ENCODE measurements at places on chromosomes 3 and 15. TPM values are rescaled to one million over a fixed set of nuclear protein-coding genes. Genes with fewer than 3 reads are reported as not detected.

DNA sequence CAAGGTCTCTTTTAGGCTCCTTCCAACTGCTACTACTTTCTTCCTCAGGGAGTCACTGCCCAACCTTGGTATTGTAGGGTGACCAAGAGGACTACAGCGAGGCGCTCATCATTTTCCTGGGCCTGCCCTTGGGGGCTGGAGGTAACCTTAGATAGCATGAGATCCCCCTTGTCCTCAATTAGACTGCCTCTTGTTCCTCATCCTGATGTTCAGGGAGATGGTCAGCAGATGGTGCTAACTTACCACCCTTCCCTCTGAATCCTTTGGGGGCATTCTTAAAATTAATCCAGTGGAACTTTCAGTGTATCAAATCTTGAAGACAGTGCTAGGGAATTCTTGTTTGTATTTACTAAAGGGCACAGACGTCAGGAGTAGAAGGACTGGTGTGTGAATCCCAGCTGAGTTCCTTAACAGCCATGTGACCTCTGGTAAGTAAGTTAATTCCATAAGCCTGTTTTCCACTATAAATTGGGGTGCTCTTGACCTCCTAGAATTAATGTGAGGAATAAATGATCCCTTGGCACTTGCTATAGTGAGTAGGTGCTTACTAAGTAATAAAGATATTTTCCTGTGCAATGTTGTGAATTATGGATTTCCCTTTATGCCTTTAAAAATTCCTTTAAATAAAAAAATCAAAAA, 4.1 kb upstream of the CLPX start:
- H3K4me1 ChIP-seq = peaks cover 3% of the 10 kb centered on the region
- H3K27me3 ChIP-seq = no peaks in the 10 kb centered on the region
- peak; percentile 54 for DNase-seq
- H3K36me3 ChIP-seq = no peaks in the 10 kb centered on the region
- H3K27ac ChIP-seq = no peak overlapping the region

DNA sequence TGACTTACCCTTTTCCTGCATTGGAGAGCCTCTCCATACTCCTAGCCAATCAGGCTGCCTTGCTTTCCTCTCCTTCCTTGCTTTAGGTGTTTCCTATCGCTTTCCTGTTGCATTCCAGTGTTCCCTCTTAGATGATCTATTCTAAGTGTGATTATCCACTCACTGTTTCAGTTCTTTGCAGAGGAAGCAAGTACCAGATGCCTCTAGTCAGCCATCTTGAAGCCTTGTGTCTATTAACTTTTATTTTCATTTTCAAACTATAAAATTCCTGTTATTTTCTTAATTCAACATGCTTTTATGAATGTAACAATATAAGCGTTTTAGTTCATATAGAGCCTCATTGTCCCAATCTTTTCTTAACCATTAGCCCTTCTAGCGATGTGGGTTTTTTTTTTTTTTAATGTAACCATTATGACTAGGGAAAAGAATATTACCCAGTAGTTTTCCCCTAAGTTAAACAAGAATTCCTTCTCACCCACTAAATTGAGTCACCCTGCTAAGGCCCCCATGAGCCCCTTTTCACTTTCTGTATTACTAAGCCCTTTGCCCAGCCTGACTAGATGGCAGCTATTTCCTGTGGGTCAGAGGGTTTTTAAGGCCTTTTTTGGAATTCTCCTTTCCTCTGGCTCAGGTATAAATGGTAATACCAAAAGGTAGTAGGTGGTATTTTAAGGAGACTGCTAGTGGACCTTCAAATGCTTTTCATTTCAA, 229.4 kb upstream of the CTNNB1 start:
- no peaks in the 10 kb centered on the region for H3K27me3 ChIP-seq
- no peaks in the 10 kb centered on the region for H3K36me3 ChIP-seq
- DNase-seq = peak; percentile 15
- H3K4me3 ChIP-seq = no peak overlapping the region

GRCh38 chr15:25955628-25956027, 92.5 kb upstream of the ATP10A start:
- H3K4me1 ChIP-seq = no peaks in the 10 kb centered on the region
- DNase-seq = no peak
- no peak overlapping the region for H3K27ac ChIP-seq
- no peaks in the 10 kb centered on the region for H3K36me3 ChIP-seq

- no peak overlapping the region for H3K27ac ChIP-seq
- DNase-seq = peak; percentile 54
- H3K4me3 ChIP-seq = no peak overlapping the region
- H3K36me3 ChIP-seq = no peaks in the 10 kb centered on the region
Measured at GRCh38 chr15:40499931-40500330, 29.1 kb downstream of the CHST14 start.

DNA sequence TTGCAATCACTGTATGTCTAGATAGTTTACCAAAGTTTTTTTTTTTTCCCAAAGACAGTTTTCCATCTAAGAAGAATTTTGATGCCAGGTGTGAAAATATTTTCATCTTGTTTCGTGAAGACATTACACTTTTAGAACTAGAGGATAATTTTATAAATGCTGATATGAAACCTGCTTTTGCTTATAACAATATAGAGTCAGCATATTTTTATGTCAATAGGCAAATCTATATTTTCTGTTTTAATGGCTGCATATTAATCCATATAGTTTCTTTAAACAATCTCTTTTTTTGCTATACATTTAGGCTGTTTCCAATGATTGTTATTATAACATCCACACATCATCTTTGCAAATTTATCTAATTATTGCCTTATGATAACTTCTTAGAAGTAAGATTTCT, 12.6 kb upstream of the INSYN1 start:
- DNase-seq = no peak
- H3K27ac ChIP-seq = no peak overlapping the region
- no peak overlapping the region for H3K4me3 ChIP-seq

ISLR2 gene
- total RNA-seq = 0.22 TPM

ACKR2 gene
- total RNA-seq = 1.3 TPM
